Activated CD4-positive, alpha-beta memory T cell treated with anti-CD3 and anti-CD28 coated beads, Interleukin-2, amount 10 ng/mL, durations not matched to agents 7 days and 5 days (primary cell): ENCODE measurements at places on chromosomes 7 and 10.

- no peak for DNase-seq
Observed at GRCh38 chr10:104894681-104895080, 253.6 kb downstream of the SORCS3 start.

- no peak for DNase-seq
Observed at GRCh38 chr7:27775782-27776181, 35.8 kb downstream of the TAX1BP1 start.

- no peak for DNase-seq
Observed at GRCh38 chr7:133676805-133677370, 424.0 kb downstream of the EXOC4 start.

- no peak for DNase-seq
Observed at GRCh38 chr7:74044366-74045350, 16.7 kb downstream of the ELN start.

DNA sequence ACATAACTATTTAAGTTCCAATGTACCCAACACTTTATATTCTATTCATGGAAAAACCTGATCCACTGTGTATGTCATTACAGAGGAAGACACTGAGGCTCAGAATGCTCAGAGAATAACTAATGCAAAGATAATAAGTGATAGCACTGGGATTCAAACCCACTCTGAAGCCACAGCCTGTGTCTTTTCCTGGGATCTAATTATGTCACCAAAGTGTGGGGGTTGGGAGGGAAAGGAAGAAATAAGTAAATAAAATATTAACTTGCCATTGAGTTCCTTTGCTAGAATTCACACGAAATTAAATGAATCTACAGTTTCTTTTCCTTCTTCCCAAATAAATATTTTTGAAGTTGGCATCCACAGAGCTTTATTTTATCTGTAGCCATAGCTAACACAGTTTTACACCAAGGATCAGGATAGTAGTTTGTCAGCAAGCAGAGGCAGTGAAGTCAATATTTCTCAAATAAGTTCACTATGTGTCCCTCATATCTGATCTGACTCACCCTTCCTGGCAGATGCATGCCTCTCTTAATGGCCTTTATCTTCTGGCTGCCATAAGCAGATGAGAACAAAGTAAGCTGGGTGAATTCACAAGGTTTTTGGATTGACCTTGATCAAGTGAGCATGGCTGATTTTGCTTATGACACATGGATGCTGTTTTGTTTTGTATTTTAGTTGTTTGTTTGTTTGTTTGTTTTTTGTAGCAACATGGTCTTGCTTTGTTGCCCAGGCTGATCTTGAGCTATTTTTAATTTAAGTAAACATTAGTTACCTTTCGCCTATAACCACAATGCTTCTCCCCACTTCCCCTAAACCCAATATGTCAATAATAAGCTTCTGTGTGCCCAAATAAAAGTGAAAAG is 6.3 kb downstream of the RAPGEF5 start:
- no peak for DNase-seq

DNA sequence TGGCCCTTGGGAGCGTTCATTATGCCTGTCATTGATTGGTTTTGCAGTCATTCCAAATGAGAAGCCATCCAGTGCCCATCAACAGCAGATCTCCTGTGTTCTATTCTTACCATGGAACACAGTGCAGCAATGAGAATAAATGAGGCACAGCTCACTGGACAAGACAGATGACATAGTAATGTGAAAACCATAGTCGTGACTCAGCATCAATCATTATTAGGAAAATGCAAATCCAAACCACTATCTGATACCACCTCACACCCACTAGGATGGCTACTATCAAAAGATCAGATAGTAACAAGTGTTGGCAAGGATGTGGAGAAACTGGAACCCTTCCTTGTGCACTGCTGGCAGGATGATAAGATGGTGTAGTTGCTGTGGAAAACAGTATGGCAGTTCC is 144.7 kb downstream of the ARHGAP22 start:
- DNase-seq = no peak

- DNase-seq = peak; percentile 66
Observed at GRCh38 chr10:128178302-128178958, 52.2 kb upstream of the MKI67 start.

GRCh38 chr7:18163091-18163490 is 135.4 kb upstream of the PRPS1L1 start:
- DNase-seq = no peak

GRCh38 chr7:34361663-34362250 is 296.3 kb upstream of the NPSR1 start:
- DNase-seq = no peak

DNA sequence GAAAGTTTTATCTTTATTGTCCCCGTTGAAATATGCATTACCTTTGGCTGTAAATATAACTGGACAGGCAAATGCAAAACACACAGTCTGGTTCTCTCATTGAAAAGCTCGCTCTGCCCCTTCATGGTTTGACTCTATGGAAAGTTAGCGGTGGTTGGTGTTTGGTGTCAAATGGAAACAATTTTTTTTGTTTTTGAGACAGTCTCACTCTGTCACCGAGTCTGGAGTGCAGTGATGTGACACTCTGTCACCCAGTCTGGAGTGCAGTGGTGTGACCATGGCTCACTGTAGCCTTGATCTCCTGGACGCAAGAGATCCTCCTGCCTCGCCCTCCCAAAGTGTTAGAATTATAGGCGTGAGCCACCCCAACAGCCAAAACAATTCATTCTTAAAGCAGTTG is 149.7 kb downstream of the LRRC4 start:
- no peak for DNase-seq

- DNase-seq = no peak
Observed at GRCh38 chr10:110413049-110413783, 84.5 kb upstream of the DUSP5 start.

DNA sequence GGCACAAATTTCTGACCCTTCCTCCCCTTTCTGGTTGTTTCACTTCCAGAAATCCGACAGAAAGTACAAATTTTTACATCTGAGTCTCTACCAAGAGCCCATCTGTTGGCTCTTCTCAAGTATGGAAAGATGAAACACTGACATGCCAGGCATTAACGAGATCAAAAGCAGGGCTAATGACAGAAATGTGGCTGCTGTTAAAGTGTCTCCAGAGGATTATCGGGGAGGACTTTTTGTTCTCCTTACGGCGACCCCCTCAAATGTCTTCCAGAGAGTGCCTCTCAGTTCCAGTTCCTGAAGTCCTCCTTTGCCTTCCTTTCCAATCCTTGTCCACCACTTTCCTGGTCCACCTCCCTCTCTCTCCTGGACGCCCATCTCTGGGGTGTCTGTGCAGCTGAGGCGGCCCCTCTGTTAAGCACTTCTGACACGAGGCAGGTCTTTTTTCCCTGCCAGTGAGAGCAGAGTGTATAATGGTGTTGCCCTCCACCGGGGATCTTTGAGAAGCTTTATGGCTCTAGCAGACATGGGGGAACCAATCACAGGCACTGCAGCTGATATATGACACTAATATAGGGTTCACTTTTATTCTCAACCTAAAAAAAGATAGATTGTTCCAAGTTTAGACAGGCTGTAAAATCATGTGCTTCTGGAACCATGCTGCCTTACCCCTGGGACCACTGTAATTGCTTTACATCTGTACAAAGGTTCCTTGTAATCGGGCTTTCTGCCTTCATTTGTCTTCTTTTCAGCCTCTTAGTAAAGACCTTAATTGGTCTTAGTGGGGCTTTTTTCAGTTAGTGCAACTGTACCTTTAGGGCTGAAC is 757.1 kb downstream of the AUTS2 start:
- DNase-seq = no peak

GRCh38 chr7:81676105-81676811 is 93.6 kb downstream of the HGF start:
- no peak for DNase-seq

GRCh38 chr7:91239171-91239604 is 25.0 kb upstream of the FZD1 start:
- DNase-seq = no peak

DNA sequence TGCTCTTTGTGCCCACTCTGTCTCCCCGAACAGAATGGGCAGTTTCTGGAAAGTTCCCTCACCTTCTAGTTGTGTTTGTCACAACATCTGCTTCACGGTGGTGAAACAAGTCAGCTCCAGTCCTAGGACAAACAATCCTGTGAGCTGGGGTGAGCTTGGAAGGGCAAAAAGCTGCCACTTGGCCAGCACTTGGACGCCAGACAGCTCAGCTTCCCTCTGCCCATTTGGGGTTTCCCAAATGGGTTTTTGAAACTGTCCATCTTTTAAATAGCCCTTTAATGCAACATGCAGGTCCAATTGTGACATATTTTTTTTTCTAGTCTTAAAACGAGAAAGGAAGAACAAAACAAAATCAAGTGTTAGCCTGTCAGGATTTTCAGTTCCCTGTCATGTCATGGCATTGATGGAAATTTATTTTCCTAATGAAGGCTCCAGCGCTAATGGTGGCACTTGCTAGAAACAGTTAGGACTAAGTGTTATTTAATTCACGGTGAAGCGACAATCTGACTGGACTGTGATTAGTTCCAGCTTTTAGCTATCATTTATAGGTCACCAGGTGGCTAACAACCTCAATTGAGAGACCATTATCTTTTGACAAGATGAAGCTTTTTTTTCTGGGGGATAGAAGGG is 181.7 kb downstream of the MYOF start:
- no peak for DNase-seq

GRCh38 chr7:137970253-137970975 is 31.5 kb downstream of the CREB3L2 start:
- no peak for DNase-seq

DNA sequence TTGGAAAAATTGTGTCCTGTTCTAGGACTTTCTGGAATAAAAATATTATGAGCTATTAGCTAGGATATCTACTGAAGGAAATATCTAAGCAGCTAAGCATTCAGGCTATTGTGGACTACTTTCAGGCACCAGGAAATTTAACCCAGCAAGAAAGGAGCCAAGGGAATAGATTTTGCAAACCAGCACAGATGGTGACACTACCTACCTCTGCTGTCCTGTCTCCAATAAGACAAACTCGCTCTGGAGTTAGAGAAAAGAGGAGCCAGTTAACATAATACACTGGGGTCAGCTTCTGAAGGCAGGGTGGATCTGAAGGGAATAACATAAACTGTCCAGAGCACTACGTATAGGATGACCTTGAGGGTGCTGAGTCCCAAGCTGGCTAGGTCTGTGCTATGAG is 223.7 kb upstream of the PRSS58 start:
- DNase-seq = no peak

DNA sequence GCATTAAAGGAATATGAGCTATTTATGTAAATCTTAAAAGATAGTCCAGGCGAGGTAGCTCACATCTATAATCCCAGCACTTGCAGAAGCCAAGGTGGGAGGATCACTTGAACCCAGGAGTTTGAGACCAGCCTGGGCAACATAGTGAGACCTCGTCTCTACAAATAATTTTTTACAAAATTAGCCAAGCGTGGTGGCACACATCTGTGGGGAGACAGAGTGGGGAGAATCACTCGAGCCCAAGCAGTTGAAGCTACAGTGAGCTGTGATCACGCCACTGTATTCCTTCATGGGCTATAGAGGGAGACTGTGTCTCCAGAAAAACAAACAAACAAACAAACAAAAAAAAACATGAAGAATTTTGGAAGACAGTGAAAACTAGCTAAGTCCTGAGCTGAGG is 28.4 kb downstream of the HERC4 start:
- DNase-seq = no peak

DNA sequence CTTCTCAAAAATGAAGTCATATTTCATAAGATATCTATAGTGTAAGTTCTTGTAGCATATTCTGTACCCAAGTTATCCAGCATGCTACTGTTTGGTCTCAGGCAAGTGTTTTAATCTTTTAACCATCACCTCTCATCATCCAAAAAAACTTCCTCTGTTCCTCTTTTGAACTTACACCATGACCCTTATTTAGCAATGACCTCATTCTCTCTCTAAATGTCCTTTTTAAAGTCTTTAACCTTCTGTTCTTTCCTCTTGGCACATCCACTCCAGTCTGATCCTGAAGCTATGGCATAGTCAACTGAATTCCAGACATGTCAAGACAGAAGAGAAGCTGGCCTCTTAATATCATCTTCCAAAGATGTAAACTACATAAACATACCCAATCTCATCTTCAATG is 26.2 kb downstream of the PPP3CB start:
- DNase-seq = no peak

GRCh38 chr7:8172372-8173354 is 89.3 kb downstream of the ICA1 start:
- no peak for DNase-seq

DNA sequence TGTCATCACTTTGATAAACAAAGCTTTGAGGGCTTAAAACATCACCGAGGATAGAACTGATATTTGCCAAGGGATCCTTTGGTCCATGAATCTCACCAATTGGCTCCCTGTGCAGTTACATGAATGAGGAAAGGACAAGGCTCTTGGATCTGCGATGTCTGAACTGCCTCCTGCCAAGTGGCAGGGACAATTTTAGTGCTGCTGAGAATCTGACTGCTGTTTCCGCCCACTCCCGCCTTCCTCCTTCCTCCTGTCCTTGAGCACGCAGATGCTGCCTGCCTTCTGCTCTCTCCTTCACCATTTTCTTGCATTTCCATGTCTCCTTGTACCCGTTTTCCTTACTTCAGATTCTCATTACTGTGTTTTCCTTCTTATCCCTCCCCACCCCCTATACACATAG is 26.8 kb upstream of the ITPRID1 start:
- no peak for DNase-seq

GRCh38 chr7:98163704-98164494 is 47.3 kb upstream of the BHLHA15 start:
- DNase-seq = no peak

DNA sequence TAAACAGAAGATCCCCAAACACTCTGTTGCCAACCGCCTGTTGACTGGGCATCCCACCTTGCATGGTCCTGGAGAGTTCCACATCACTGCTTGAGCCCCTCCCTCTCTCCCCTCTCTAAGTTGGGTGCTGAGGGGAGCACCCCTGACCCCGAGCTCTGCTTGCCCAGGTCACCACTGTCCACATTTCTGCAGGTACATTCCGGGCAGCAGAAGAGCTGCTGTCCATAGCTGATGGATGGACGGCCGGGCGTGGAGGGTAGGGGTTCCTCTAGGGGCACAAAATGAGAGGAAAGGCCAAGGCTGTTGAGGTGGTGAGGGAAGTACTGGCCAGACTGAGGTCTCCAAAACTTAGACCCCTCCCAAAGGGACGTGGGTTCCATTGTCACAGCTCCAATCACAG is 227.4 kb upstream of the PPP2R2D start:
- DNase-seq = no peak

DNA sequence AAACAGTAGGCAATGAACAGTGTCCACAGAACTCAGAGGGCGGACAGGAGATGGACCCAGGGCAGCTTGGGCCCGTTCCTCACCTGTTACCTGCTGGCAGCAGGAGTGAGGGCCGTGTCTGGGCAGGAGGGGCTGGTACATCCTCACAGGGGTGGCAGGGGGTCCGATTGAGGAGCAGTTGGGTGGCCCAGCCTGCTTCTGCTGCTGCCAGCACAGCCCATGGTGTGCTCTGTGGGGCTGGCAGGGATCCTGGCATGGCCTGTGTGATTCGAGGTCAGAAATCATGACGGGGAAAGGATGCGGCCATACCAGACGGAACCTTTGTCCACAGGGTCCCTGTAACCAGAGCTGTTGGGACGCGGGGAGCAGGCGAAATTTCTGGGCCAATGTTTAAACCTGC is 49.6 kb downstream of the INPP5A start:
- DNase-seq = no peak

- DNase-seq = no peak
Observed at GRCh38 chr10:106107706-106108105, 1056.8 kb downstream of the SORCS1 start.
